Renal cortex interstitium (tissue), 15 donors: ENCODE measurements at places on chromosomes 2 and 18.

DNA sequence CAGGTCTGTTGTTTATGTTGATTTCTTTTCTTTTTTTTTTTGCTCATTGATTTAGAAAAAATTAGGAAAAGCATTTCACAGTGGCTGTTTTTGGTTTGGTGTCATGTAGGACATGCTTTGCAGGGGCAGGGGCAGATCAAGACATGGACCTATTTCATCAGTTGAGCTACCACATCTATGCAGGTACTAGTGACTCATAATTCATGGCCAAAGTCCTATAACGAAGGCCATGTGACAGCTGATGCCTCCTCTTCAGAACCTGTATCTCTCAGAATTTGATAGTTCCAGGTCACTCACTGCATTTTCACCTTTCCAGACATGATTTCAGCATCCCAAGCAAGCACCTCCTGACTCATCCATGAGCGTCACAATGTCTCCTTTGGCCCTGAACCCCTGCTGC, 195.8 kb downstream of the ALK start:
- DNase-seq: no peak

DNA sequence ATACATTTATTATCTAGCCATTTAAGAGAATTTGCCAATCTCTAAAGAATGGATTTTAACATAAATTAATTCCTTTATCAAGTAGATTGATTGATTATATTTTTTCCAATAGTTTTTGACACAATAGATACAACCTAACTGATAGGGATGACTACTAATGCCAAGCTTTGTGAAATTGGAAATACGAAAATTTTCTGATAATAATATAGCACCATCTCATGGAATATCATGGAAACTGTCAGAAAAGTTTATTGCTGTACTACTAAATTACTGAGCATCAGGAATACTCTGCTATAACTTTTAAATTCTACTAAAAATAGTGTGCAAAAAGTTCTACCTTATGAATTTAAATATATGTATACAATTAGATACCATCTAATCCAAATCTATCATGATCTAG, 101.8 kb upstream of the MAP2 start:
- DNase-seq: no peak

- DNase-seq: no peak
Observed at GRCh38 chr2:231039821-231040364, 2.6 kb downstream of the C2orf72 start.

DNA sequence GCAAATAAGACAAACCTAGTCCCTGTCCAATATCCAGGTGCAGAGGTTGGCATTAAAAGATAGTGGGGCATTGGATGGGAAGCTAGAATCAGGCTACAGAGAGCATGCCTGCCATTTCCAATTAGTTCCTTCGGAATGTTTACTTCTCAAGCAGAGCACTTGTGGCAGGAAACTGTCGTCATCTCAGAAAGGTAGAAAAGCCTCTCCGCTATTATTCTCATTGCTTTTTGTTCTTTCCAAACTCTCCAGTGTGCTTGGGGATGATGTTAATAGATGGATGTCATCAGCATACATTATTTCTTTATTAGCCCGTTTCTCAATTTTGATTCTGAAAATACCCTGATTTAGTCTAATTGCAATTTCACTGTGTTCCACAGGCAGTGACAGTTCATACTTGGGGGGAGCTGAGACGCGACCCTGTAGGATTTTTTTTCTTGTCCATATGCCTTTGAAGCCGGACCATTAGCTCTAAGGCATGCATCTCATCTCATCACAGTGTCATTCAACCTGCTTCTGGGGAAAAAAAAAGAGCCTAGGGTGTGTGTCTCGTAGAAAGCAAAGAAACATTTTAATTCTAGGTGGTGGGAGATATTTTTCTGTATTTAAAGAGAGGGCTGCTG, 7.7 kb downstream of the ASB18 start:
- no peak for DNase-seq

- DNase-seq: no peak
Observed at GRCh38 chr2:9422321-9423099, 818 bp downstream of the ITGB1BP1 start.

- DNase-seq: no peak
Observed at GRCh38 chr2:20474757-20475566, 28.1 kb downstream of the RHOB start.

DNA sequence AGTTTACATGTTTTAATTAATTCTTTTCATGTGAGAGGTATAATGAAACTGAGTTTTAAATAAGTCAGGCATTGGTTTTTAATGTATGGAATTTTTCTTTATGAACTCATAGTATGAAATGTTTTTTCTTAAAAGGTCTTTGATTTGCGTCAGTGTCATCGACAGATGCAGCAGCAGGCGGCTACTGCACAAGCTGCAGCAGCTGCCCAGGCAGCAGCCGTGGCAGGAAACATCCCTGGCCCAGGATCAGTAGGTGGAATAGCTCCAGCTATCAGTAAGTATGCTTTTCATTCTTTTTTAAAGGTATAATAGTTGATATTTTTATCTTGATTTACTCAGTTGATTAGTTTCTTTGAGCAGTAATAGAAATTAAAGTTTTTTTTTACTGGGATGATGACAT, 46.5 kb downstream of the SMAD4 start:
- no peak for DNase-seq
